ENCODE measurements at places on chromosomes 3 and 15.

DNA sequence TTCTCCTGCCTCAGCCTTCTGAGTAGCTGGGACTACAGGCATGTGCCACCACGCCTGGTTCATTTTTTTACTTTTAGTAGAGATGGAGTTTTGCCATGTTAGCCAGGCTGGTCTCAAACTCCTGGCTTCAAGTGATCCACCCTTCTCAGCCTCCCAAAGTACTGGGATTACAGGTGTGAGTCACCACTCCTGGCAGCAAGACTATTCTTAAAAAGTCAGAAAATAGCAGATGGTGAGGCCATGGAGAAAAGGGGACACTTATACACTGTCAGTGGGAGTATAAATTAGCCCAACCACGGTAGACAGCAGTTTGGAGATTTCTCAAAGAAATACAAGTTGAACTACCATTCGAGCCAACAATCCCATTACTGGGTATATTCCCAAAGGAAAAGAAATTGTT, 603.3 kb upstream of the TBL1XR1 start:
- DNase-seq = no peak

- no peak for DNase-seq
Measured at GRCh38 chr3:139894643-139894989, 40.4 kb upstream of the CLSTN2 start.

GRCh38 chr15:90239371-90239770, 5.4 kb downstream of the GDPGP1 start:
- no peak for DNase-seq

DNA sequence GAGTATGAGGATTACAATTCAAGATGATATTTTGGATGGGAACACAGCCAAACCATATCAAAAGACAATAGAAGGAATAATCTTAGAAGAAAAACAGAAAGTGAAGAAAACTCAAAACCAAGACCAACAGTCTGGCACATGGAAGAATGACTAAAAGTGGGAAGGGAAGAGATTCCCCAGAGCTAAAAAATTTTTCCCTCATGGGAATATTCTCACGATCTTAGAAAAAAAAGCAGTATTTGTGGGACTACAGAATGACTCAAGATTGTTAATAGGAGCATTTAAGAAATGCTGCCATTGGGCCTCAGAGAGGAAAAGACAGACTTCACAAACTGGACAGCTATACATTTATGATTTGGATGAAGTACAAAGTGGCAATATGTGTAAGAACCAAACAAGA, 18.3 kb downstream of the OSTN start:
- DNase-seq = no peak

- no peak for DNase-seq
Measured at GRCh38 chr3:2158828-2159227, 60.2 kb downstream of the CNTN4 start.

DNA sequence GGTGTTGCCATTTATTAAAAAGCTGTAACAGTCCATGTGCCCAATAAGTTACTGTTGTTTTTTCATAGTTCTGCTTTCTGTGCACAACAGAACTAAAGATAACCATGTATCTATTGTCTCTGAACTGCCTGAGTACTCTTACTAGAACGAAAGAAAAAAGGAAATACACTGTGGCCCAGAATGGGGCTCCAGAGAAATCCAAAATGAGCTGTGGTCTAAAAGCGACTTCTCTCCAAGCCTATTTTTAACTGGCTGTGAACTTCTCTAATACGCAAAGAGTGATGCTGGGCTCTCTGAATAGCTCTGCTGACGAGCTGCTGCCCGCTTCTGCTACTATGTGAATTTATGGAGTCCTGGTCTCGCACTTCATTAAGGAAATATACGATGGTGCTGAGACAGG, 56.2 kb upstream of the LPP start:
- no peak for DNase-seq

DNA sequence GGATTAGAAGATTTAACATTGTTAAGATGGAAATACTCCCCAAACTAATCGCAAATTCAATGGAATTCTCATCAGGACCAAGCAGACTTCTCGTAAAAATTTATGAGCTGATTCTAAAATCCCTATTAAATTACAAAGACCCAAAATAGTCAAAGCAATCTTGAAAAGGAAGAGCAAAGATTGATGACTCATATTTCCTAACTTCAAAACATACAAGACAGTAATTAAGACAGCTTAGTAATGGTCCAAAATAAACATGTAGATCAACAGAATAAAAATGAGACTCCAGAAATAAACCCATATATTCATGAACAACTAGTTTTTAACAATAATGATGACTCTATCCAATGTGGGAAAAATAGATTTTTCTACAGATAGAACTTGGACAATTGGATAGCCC, 148.7 kb downstream of the SI start:
- DNase-seq = no peak

- DNase-seq = no peak
Measured at GRCh38 chr3:112602217-112602838, 38.6 kb downstream of the CCDC80 start.

DNA sequence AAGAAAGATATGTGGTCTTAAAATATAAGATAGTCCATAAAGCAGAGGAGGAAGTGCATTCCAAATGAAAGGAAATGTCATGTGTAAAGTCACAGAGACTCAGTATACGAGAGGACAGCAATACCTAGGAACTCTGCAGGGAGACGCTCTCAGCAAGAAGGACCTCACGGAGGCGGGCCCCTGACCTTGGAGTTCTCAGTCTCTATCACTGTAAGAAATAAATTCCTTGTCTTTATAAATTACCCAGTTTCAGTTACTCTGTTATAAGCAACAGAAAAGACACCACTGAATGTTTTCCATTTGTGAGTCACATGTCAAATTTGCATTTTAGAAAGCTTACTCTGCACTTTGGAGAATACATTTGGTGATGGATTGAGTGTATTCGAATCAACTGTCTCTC, 140.6 kb downstream of the GBE1 start:
- DNase-seq = no peak

DNA sequence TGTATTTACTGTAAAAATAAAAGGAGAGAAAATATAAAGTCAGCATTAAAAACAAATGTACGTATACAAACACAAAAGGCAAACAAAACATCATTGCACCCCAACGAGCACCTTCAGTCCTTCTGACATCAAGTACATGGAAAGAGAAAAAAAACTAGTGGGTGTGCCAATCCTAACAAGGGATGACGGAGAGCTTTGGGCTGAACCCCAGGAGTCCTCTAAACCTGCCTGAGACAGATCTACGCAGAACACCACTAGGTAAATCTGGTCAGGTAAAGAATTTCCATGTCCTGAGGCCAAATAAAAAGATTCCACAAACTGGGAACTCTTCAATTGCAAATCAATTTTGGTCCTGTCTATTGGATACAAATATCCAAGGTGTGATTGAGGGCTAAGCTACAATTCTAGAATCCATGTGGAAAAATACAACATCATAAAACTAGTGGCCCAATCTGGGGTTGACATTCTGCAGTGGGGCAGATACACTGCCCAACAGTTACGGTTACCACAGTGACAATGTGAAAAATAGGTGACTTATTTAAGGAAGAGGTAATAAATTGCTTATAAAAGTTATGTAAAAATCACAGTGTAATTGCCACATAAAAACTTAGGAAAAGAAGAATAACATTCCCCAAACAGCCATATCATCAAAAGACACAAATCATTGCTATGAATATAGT, 14.2 kb downstream of the IFT80 start:
- no peak for DNase-seq

DNA sequence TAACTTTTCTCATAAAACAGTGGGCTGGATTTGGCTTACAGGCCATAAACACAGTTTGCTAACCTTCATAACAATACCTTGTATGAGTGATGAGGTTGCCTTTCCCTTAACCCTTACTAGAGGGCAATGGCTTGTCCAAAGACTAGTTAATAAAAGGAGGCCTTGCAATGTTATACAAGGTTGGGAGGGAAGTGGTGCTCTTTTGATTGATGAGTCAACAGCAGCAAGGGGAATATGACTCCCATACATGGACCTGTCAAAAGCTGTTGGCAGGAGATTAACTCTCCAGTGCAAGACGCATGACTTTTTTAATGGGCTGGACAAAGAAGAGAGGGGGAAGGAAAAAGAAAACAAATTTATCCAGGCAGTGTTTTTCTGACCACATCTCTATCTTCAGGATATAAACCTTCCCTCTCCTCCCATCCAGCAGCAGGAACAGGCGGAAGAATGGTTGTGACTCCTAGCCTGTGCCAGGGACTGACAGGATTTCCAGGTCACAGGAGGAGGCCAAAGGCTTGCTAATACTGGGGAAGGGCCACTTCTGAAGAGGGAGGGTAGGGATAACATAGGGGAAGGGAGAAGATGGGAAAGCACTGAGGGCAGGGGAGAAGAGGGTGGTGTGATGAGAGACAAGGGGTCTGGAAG, 35.2 kb upstream of the ARL14 start:
- no peak for DNase-seq

DNA sequence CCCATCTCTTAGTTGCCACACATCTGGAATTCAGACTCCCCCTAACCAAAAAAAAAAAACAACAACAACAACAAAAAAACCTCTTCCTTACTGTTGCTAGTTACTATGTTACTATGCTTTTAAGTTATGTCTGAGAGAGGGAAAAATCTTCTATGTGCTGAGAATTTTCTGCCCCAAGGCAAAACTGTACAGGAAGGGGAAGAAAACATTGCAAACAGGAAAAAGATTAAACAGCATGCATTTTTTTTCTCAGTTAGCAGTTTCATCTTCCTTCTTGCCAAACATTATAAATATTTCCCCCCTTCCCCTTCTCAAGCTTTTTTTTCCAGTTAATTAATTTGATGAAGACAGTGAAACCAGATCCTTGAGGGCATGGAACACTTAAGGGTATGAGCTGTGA, 1.1 kb upstream of the CD200R1 start:
- DNase-seq = no peak

DNA sequence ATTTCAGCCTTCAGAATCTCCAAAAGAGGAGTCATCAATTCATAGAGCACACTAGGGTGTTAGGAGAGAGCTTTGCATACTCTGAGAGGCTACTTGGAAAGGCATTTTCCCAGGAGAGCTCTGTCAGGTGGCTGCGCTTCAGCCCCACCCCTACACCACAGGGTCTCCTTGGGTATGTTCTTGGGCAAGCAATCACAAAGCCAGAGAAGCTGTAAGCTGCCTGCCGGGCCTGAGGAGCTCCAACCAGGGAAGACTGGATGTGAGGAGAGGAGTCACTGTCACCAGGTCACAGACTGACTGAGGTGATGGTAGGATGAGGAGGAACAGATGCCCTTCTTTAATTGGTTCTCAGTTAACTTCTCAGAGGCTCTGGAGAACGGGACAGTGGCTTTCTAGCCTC, 9.8 kb upstream of the RPSA start:
- DNase-seq = no peak

- no peak for DNase-seq
Measured at GRCh38 chr3:189058071-189058470, 113.7 kb upstream of the TPRG1 start.

- DNase-seq = no peak
Measured at GRCh38 chr3:154976072-154976983, 103.8 kb upstream of the MME start.

DNA sequence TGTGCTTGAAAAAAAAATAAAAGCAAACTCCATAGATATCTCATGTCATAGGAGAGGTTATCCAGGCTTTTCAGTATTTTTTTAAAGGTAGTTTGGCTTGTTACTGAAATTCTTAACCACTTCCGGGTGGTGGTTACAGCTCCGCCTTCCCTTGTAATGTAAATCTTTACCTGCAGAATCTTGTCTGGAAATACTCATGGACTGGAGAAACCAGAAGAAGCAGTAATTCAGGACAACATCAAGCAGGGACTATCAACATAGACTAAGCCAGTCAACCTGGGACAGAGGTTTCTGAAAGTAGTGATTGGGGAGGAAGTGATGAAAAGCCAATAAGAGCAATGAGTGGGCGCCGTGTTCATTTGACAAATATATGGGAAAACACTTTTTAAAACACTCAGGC, 78.9 kb upstream of the SKOR1 start:
- DNase-seq = no peak

DNA sequence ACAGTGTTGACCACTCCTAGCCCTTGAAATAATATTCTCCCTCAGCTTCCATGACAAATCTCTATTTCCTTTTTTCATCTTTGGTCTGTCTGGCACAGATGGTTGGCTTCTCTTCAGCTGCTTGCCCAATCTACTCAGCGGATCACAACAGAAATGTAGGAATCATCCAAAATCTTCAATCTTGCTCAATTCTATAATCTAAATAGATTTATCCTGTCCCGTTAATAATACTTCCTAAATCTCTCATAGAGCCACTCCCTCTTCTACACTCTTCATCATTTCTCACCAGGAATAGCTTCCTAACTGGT, 3.8 kb downstream of the PEAK1 start:
- DNase-seq = no peak

- no peak for DNase-seq
Measured at GRCh38 chr15:75597667-75598341, 18.7 kb upstream of the PTPN9 start.

DNA sequence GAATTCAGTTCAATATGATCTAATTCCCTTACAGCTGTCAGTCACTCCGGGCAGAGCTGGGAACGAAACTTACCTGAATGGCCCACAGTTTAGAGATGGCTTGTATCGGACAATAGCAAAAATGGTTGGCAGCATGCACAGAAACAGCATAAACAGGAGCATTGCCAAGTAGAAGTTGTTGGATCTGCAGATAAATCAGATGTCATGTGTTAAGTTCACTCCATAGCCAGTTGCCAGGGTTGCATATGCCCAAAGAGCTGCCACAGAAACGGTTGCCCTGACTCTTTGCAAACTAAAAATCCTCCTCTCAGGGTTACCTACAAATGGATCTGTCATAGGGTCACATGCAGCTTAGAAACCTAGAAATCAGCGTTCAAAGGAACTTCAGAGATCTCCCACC, 15.4 kb upstream of the STARD5 start:
- no peak for DNase-seq

GRCh38 chr15:84910928-84911623, 26.6 kb downstream of the SLC28A1 start:
- DNase-seq = peak; percentile 60

GRCh38 chr3:87009271-87009670, 18.3 kb upstream of the VGLL3 start:
- no peak for DNase-seq

DNA sequence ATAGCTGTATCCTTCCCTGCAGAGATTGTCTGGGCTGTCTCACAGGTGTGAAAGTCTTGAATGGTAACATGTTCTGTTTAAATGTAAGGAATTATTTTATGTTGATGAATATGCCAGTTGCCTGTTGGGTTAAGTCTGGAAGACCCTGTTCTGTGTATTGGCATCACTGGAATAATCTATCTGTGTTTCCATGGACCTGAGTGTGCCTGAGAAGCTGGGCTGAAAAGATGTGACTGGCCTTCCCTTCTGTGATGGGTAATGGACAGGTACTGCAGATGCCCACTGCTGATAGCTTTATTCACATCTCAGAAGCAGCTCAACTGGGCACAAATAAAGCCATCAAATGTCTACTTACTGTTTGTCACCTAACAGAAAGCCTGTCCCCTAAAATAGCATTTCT, 196.3 kb downstream of the FNDC3B start:
- no peak for DNase-seq

DNA sequence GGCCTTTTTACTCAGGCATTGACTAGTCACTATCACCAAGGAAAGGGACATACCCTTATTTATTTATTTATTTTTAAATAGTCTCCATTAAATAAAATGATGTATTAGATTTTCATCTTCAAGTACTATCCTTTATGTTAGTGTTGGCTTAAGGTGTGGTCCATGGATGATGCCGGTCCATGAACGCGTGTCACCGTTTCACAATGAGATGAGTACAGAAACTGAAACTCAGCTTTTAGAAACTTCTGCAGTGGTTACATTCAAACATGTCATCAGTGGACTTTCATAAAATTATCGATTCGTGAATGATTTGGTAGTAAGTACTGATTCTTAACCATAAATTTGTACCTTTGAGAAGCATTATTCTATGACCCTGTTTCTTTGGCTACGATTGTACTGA, 166.6 kb downstream of the SATB1 start:
- no peak for DNase-seq

GRCh38 chr15:85733416-85733815, 61.3 kb downstream of the KLHL25 start:
- no peak for DNase-seq

All from NCI-H1436 (cell line).